ENCODE measurements at places on chromosomes 16 and 17.

- DNase-seq = no peak
These were observed 346.0 kb downstream of the GRIN2A start for GRCh38 chr16:9836118-9836736.

DNA sequence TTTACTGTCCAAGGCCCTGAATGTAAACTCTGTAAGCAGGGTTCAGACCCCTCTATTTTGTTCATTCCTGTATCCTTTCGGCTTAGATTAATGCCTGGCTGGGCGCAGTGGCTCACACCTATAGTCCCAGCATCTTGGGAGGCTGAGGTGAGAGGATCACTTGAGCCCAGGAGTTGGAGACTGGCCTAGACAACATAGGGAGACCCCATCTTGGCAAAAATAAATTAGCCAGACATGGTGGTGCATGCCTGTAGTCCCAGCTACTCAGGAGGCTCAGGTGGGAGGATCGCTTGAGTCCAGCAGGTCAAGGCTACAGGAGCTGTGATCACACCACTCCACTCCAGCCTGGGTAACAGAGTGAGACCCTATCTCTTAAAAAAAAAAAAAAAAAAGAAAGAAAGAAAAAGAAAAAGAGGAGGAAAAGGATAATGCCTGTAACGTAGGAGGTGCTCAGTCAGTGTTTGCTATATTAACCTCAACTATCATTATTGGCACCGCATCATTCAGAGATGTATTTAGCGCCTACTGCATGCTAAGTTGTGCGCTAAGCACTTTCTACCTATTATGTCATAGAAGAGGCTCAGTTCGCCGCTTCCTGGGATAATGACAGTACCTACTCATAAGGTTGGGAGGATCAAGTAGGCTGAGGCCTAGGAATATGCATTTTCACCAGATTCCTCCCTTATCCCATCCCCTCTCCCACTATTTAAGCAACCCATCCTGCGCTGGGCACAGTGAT lies 5.0 kb downstream of the SOCS1 start:
- DNase-seq = no peak

DNA sequence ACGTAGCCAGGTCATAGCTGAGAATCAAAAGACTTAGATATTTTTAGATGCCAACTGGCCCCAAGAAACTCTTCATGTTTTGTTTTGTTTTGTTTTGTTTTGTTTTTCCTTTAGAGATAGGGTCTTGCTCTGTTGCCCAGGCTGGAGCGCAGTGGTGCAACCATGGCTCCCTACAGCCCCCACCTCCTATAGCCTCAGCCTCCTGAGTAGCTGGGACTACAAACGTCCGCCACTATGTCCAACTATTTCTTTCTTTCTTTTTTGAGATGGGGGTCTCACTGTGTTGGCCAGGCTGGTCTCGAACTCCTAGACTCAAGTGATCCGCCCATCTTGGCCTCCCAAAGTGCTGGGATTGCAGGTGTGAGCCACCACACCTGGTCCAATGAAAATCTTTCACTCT lies 107.1 kb downstream of the ADCY9 start:
- DNase-seq = no peak

- DNase-seq = no peak
These were observed 127.8 kb downstream of the HS3ST3B1 start for GRCh38 chr17:14428648-14429029.

DNA sequence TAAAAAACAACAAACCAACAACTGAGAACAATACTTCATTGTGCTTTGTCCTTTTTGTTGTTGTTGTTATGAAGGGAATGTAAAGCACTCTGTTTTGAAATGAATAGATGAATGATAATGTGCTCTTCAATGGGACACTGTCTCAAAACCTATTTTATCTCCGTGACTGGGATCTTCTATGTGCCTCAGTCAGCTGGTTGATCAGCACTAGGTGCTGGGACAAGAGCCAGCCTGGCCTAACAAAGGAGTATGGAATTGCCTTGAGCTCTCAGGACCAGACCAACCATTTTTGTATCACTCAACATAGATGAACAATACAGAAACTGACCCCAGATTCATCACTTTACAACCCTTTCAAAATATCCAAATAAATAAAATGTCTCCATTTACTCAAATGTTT lies 440.2 kb downstream of the KCNJ2 start:
- peak; percentile 7 for DNase-seq

DNA sequence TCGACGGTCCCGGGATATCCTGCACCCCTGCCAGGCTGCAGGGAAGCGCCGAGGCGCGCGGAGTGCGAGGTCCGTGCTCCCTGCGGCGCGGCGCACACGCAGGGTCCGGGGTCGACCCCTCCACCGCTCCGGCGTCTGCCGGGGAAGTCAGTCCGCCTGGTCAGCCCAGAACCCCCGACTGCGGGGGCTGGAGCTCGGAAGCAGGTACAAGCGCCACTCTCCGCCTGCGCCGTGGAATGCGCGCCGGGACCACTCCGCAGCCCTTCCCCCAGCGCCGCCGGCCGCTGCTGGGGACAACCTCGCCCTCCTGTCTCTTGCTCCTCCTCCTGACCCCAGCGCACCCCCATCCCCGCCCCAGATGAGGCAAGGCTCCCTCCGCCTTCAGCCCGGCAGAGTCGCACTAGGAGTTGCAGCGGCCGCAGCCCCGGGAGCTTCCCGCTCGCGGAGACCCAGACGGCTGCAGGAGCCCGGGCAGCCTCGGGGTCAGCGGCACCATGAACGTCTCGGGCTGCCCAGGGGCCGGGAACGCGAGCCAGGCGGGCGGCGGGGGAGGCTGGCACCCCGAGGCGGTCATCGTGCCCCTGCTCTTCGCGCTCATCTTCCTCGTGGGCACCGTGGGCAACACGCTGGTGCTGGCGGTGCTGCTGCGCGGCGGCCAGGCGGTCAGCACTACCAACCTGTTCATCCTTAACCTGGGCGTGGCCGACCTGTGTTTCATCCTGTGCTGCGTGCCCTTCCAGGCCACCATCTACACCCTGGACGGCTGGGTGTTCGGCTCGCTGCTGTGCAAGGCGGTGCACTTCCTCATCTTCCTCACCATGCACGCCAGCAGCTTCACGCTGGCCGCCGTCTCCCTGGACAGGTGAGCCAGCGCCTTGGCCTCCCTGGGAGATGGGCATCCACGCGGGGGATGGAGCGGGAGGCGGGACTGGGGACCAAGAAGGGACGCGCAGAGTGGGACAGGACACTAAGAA lies at the start of gene GALR2:
TSS of gene GALR2 (plus strand) at position 392 of the 974 bp plus-strand sequence. CDS start at position 495, 103 bp downstream.
- DNase-seq = no peak

DNA sequence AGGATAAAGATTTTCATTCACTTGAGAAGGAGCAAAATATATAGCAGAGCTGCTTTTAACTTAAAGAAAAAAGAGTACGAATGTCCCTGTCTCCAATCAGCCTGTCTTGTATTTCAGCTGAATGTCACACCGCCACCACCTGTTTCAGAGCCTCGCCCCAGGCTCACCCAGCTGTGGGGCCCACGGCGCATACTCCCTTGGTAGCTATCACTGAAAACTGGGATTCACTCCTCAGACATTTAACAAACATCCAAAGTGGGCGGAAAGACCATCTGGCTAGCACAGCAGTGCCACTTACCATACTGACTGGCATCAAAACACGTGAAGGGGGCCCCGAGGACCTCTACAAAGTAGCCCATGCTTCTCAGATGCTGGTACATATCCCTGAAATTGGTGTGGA lies 25.4 kb upstream of the SLC38A8 start:
- DNase-seq = no peak

DNA sequence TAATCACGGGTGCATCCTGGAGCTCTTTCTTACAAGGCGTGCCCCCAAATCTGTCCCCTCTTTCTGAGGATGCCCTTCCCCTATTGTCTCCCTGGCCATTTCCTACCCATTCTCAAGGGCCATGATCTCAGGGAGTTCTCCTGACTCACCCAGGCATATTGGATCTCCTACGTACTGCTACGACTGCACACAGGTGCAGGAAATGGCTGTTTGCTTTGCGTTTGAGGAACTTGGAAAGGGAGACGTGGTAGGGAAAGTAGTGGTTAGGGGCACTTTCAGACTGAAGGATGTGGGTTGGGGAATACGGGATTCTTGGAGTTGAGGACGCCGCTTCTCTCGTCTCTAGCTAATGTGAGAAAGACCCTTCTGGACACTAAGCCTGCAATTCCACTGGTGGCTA lies 18.7 kb upstream of the MEOX1 start:
- DNase-seq = no peak

DNA sequence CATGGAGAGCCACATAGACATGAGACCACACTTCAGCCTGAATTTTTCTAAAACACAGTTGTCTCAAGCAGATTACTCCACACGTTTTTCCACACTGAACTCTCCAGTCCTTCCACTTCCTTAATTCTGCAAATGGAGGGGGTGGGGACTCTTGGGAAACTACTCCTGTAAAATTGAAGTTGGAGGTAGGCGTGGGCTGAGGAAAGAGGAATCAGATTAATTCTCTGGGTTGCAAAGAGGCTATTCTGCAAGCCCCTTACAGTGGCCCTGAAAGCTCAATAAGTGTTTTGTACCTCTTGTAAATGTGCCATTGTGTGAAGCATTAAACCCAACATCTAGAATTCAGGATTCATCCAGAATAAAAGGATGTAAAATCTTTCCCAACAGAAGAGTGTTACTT lies 9.6 kb downstream of the MARVELD3 start:
- DNase-seq = no peak

- DNase-seq = no peak
These were observed 8.7 kb downstream of the RAP1GAP2 start for GRCh38 chr17:2804912-2805311.

DNA sequence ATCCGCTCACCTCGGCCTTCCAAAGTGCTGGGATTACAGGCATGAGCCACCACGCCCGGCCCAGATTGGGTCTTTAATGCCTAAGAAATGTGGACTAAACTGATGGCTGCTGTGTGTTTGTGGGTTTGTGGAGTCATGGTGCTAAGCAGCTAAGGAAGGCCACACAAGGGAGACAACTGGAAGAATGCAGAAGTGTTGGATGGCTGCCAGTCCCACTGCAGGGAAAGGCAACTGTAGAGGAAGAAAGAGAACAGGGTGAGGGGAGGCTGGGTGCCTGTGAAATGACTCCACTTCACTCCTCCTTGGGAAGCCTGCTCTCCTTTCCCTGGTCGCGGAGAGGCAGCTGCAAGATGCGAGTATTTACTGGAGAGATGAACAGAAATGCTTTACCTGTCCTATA lies 23.5 kb upstream of the SIAH1 start:
- peak; percentile 3 for DNase-seq

DNA sequence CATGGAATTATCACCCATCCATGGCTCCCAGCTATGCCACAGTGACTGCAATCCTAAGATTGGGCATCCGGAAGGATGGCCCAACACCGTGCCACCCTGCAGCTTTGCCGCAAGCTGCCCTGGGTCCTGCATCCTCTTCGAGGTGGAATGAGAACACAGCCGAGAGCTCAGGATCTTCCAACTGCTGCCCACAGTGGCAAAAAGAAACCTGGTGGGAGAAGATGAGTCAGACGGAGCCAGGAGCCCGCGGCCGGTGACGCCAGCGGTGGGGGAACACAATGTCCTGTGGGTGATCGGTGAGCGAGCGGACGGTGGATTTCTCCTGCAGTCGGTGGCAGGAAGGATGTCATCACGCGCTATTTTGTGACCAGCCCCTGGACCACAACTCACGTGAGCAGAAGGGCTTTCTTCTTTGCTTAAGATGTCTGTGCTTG lies 20.1 kb downstream of the CD7 start:
- peak; percentile 62 for DNase-seq

- DNase-seq = no peak
These were observed 13.9 kb upstream of the NCBP3 start for GRCh38 chr17:3859940-3860339.

GRCh38 chr17:42460371-42460770 lies 1.7 kb downstream of the ATP6V0A1 start:
- DNase-seq = no peak

DNA sequence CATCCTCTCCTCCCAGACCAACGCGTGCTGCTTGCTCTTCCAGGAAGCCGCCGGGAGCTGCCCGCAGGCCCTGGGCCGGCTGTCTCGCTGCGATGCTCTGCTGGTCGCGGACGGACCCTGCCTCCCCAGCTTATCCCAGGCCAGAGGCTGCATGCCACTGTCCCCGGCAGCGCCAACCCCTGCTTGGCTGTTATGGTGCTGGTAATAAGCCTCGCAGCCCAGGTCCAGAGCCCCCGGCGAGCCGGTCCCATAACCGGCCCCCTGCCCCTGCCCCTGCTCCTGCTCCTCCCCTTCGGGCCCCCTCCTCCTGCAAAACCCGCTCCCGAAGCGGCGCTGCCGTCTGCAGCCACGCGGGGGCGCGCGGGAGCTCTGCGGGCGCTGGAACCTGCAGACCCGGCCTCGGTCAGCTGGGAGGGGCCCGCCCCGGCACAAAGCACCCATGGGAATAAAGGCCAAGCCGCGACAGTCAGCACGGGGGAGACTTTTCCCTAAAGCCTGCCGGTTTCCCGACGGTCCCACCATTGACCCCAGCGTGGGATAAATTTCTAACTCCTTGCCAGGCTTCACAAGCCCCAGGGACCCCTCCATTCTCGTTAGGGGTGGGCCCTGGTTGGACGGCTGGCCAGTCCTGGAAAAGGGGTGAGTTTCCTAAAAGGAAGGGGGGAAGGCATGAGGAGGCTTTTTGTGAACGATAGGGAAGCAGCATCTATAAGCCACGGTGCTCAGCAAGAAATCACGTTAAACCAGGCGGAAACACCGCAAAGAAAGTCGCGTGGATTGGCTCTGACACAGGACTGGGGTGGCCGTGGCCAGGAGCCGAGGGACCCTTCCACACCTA lies 11.2 kb downstream of the ENPP7 start:
- peak; percentile 10 for DNase-seq

DNA sequence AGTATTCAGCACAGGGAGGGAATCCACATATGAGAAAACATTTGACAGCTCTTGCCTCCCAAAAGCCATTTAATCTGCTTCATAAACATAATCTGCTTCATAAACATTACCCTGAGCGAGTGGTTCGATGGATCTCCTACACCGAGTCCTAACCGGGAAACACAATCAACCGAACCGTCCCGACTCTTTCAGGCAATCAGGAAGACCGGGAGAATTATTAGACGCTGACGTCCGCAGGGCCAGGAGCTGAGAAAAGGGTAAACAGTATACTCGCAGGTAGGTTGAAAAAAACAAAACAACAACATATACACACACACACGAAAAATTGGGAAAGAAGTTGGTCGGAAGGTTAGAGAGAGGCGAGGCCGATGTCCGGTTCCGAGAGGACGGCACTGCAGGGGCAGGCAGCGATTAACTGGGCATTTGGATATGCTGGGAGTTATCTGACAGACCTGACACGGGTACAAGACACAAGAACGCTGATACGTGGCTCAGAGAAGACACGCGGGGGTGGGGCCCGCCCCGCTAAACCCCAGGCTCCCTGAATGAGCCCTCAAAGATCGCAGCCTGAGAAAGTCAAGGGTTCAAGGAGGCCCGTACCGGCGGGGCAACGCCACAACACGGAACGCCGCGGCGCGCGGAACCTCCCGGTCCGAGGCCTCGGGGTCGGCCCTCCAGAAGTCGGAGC lies 585 bp downstream of the AP1G1 start:
- peak; percentile 16 for DNase-seq

DNA sequence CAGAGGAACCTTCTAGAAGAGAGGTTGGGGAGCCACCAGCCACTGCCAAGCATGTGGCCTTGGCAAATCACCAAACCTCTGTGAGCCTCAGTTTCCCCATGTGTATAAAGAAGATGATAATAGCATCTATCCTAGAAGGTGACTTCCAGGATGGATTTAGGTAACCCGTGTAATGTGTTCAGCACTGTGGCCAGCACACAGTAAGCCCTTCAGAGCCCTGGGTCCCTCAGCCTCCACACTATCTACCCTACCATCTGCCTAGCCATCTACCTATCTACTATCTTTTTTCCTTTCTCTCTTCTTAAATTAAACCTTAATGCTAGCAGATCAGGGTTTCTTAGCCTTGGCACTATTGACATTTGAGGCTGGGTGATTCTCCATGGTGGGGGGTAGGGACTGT lies 33.0 kb downstream of the TEKT5 start:
- no peak for DNase-seq

Measured in substantia nigra (tissue), 51 donors.